Stimulated activated CD4-positive, alpha-beta T cell treated with anti-CD3 and anti-CD28 coated beads, Interleukin-15, amount 100 ng/mL, for 24 hours (primary cell): ENCODE measurements at places on chromosomes 6 and 20.

- no peak for DNase-seq
Measured at GRCh38 chr6:81614292-81614691, 138.2 kb downstream of the TENT5A start.

DNA sequence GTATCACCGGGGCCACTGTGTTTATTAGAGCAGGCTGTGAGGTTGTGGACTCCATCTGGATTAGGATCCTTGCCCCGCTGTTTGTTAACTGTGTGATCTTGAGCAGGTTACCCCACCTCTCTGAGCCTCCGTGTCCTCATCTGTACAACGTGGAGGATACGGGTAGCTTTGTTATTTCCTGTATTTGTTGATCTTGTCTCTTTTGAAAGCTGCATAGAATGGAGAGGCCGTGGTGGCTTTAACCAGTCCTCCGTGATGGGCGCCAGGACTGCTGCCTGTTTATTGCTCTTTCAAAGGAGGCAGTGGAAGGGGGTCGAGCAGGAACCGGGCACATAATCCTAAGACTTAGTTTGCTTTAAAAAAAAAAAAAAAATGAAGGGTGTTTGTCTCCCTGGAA is 22.9 kb downstream of the BCAS4 start:
- no peak for DNase-seq

- no peak for DNase-seq
Measured at GRCh38 chr6:159557031-159557430, 136.0 kb downstream of the SOD2 start.

DNA sequence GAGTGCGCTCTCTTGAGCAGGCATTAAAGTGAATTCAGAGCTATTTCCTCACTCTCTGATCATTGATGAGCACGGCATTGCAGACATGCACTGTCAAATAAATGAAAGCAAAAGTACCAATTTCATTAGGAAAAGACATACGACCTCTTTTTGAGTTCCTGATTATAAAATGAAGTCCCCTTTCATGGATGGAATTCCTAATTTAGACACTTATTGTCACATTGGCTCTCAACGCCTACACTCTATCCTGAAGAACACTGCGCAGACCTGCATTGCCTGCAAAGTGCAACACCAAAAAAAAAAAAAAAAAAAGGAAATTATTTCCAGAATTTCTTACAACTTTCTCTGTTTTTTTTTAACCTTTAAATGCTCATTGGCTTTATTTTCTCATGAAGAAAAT is 1.6 kb downstream of the ADGRB3 start:
- no peak for DNase-seq
